ENCODE measurements at places on chromosomes 5 and 9.

- no peak for DNase-seq
These were observed 222.3 kb downstream of the PBX3 start for GRCh38 chr9:125969462-125969861.

DNA sequence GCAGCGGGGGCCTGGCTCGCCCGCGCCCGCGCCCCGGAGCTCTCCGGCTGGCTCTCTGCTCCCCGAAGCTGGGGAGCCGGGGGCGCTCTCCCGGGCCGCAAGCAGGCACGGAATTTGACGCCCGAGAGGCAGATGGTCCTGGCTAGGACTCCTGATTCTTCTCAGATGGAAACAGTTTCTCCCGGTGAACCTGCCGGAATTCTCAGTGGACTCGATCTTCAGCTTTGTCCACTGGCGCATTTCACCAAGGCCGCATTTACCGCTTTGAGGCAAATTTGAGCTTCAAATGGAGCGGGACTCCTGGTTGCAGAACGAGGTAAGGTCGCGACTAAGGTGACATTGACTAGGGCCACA, 305.7 kb upstream of the KCNN2 start:
- no peak for DNase-seq

DNA sequence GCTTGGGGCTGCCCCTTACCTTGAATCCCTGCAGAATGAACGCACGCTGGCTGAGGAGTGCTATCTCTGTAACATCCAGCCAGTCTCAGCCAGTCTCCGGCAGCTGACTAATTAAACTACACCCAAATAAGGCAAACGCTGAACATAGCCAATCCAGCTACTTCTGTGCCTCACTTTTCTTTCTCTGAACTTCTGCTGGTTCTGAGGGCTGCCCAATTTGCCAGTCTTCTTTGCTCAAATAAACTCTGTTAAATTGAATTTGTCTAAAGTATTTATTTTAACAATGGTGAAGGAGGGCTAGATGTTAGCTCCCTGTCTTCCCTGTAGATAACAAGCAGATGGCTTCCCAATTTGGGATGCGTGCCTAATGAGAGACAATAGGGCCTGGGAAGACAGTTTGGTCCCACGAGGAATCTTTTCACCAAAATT, 154.0 kb upstream of the NFIL3 start:
- DNase-seq: no peak

- no peak for DNase-seq
These were observed 281.6 kb downstream of the KIF4B start for GRCh38 chr5:155295111-155295510.

GRCh38 chr5:148972974-148973374, 89.9 kb downstream of the SH3TC2 start:
- no peak for DNase-seq

Measured in pancreas (tissue), 10 donors.